ENCODE measurements at places on chromosomes 2 and 18.

GRCh38 chr18:67280486-67281242 lies 235.9 kb downstream of the DSEL start:
- no peak for DNase-seq

GRCh38 chr2:203341741-203342310 lies 13.6 kb downstream of the ABI2 start:
- no peak for DNase-seq

DNA sequence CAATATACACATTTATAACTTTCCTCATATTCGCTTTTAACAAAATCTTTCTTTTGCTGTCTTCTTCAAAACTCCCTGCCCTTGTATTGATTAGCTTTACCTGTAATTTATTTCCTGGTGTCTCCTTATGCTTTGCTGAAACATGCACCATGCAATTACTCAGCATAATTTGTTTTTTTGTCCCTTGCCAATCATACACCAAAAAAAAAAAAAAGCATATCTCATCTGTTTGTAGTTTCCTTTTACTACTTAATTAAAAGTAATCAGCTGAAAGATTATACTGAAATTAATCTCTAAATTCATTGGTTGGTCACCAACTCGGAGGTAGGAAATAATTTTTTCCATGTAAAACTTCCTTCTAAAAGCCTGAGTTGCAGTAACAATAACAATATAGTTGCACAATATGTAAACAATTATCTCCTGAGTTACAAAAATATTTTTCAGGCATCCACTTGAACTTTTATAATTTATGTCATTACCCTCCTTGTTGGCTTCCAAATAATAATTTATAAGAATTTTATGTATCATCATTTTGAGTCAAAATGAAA lies 53.0 kb upstream of the ROCK1 start:
- no peak for DNase-seq

- no peak for DNase-seq
Measured at GRCh38 chr2:151762694-151763093, 28.4 kb upstream of the NEB start.

DNA sequence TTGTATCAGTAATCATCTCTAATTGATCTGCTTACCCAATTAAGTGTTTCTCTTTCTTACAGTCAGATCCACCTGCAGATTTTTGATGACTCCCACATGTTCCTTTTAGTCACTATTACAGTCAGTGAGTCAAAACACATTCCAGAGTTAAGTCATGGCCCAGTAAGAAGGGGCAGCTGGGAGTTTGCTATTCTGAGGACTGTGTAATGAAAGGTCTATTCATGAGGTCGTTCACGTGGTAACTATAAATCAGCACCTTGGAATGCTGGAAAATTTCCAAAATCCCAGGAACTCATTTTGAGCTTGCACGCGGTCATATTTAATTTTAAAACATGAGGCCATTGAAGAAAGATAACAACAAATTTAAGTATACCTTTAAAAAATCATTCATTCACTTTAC lies 252.5 kb downstream of the XIRP2 start:
- no peak for DNase-seq

- DNase-seq, result no peak
Measured at GRCh38 chr2:202410092-202410491, 34.0 kb downstream of the BMPR2 start.

DNA sequence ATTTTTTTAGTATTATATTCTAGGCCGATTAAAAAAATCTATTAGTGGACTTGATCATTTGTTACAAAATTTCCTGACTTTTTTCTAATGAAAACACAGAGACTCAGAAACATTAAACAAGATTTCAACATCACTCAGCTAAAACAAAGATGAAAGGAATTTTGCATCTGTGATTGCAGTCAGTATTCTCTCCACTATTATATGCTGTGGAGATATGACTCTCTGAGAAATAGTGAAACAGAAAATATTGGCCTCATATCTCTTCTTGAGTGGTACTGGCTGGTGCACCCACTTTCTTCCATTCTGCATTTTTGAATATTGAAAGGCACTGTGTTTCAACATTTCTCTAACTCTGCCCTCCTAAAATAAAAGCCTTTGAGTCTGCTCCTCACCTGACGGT lies 914.2 kb downstream of the TSN start:
- no peak for DNase-seq

GRCh38 chr18:26547646-26548414 lies 523 bp downstream of the KCTD1 start:
- DNase-seq, result peak; percentile 54

GRCh38 chr18:7886436-7886835 lies 319.3 kb downstream of the PTPRM start:
- no peak for DNase-seq

- no peak for DNase-seq
Measured at GRCh38 chr2:54191361-54192135, 64.5 kb downstream of the TSPYL6 start.

DNA sequence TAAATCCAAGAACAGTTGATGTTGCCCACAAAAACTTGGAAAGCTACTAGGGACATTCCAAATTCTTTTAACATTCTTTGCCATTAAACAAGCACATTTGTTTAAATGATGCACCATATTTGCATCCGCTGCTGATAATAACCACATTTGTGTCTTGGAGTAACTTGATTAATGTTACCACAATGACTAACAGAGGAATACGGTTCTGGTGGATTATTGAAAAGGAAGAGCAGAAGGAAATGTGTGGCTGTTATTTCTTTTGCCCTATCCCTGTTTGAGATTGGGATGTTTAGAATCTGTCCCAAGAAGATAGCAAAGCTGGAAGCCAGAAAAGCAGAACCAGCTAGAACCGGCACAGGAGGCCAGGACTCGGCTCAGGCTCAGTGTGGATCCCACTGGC lies 39.2 kb upstream of the RASGRP3 start:
- DNase-seq, result no peak

GRCh38 chr2:31246184-31246852 lies 12.4 kb downstream of the EHD3 start:
- no peak for DNase-seq

- DNase-seq, result no peak
Measured at GRCh38 chr2:16245481-16246054, 305.2 kb downstream of the MYCN start.

GRCh38 chr18:7870855-7871254 lies 303.7 kb downstream of the PTPRM start:
- no peak for DNase-seq

GRCh38 chr2:97712693-97713295 lies 582 bp upstream of the ZAP70 start:
- peak; percentile 59 for DNase-seq

GRCh38 chr2:79980116-79980515 lies 324.4 kb downstream of the LRRTM1 start:
- no peak for DNase-seq

DNA sequence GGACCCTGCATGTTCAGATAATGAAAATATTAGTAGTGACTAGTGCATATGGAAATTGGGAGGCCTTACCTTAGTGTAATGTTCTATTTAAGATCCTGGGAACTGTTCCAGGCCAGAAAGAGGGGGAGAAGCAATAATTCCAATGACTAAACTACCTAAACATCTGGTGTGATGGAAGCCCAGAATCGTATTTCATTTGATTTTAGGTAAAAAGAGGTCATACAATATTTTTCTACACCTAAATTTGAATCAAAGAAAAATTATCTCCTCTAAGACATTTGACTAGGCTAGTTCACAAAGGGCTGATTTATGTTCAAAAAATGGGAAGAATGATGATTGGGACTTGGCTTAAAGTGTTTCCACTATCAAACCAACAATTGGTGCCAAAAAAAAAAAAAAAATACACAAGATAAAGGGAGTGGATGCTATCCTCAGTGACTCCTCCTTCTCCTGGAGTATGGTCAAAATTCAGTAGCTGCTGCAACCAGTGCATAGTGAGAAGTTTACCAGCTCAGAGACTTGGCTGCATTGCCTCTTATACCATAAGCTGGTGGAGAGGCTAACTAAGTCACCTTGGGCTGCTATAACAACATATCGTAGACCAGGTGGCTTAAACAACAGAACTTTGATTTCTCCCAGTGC lies 1038.3 kb upstream of the ACVR2A start:
- no peak for DNase-seq

- DNase-seq, result no peak
Measured at GRCh38 chr2:107174171-107174570, 288.2 kb upstream of the ST6GAL2 start.

DNA sequence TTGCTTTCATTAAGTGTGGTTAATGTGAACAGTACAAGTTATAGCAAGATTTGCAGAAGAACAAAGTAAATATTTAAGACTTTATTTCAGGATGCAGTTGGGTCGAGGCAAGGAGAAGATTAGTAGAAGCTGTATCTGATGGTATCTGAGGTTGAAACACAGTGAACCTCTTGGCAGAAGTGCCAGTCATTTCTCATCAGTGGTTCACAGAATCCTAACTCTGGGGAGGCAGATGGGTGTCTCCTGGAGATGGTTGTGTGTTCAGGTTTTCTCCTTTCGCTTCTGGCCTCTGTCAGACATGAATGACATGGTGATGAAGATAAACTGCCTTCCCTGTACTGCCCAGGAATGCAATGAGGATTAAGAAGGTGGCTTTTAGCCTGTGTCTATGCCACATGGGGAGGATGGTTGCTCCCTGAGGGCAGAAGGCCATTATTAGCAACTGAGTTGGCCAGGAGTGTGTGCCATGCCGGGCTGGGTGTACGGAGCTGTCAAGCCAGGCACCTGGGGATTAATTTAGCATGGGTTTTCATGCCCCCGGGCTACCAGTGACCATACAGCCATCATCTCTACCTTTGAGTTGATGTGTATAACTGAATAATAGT lies 28.0 kb downstream of the MGAT5 start:
- DNase-seq, result no peak

- no peak for DNase-seq
Measured at GRCh38 chr18:51519571-51519970, 322.1 kb upstream of the MEX3C start.

- DNase-seq, result no peak
Measured at GRCh38 chr2:74079522-74080341, 68.0 kb downstream of the BOLA3 start.

All from stimulated activated CD4-positive, alpha-beta T cell treated with anti-CD3 and anti-CD28 coated beads, Interleukin-1b, Interleukin-23, amount 100 ng/mL, for 48 hours (primary cell).